Fibroblast of upper back skin (primary cell): ENCODE measurements at places on chromosomes 6 and 20.
A peak's percentile ranks its signal among the peaks of the same experiment; 100 is the strongest.

GRCh38 chr6:44468835-44469234 lies 81.3 kb downstream of the CDC5L start:
- DNase-seq = no peak

- DNase-seq = no peak
Observed at GRCh38 chr6:51992876-51993275, 94.5 kb downstream of the PKHD1 start.

GRCh38 chr20:31824554-31825313 lies 5.6 kb downstream of the MYLK2 start:
- DNase-seq = no peak

- DNase-seq = peak; percentile 54
Observed at GRCh38 chr6:163536770-163537169, 122.3 kb downstream of the QKI start.

DNA sequence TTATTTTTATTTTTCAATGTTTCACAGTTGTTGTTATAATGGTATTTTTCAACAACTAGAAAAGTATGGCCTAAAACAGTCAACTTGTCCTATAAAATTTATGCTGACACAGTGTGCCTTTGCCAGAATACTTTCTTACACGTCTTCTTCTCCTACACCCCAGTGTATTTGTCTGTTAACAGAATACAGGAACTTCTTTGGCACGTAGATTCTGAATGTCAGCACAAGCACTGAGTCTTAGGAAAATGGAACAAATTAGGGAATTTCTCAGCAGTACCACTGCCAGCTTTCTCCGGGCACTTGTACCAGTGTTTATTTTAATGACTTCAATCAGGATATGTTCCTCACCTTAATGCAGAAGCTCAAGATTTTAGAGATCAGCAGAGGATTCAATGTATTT lies 26.7 kb upstream of the AKIRIN2 start:
- DNase-seq = no peak

DNA sequence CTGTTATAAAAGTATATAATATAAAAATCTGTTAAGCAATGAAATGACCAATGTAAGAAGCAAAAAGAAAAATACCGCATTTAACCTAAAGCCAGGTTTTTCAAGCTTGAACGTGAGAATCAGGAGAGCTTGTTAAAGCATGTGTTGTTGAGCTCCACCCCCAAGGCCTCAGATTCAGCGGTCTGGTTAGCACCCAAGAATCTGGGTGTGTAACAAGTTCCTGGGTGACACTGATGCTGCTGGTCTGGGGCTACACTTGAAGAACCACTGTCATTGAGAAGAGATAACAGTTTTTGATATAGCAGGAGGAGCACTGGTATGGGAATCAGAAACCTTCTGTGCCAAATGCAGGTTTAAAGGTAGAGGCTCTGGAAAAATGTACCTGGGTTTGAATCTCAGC lies 154.0 kb downstream of the ID4 start:
- DNase-seq = no peak

DNA sequence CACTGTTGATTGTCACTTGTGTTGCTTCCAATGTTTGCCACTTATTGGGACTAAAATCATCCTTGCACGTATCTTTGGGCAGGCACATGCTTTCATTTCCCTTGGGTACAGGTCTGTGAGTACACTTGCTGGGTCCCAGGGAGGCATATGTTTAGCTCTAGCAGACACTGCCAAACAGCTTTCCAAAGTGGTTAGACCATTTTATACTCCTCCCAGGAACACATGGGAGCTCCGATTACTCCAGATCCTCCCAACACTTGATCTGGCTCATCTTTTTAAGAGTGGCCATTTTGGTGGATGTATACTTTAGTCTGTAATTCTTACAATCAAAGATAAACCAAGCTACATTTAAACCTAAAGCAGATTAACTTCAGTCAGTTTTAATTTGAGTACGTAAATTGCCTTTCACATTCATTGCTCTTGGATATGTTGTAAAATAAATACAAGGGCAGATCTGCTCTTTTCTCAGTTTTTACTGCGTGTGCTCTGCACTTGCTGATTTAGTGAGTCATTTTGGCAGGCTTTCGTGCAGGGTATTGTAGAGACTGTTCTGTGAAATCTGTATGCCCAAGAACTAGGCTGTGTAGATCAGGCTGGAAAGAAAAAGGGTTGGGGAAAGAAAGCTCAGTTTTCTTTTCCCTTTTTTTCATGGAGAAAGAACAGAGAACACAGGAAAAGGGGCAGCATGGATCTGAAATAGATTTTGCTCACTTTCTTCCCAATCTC lies 19.5 kb downstream of the SLC22A1 start:
- peak; percentile 62 for DNase-seq

GRCh38 chr20:22241609-22242008 lies 342.8 kb downstream of the FOXA2 start:
- DNase-seq = no peak

DNA sequence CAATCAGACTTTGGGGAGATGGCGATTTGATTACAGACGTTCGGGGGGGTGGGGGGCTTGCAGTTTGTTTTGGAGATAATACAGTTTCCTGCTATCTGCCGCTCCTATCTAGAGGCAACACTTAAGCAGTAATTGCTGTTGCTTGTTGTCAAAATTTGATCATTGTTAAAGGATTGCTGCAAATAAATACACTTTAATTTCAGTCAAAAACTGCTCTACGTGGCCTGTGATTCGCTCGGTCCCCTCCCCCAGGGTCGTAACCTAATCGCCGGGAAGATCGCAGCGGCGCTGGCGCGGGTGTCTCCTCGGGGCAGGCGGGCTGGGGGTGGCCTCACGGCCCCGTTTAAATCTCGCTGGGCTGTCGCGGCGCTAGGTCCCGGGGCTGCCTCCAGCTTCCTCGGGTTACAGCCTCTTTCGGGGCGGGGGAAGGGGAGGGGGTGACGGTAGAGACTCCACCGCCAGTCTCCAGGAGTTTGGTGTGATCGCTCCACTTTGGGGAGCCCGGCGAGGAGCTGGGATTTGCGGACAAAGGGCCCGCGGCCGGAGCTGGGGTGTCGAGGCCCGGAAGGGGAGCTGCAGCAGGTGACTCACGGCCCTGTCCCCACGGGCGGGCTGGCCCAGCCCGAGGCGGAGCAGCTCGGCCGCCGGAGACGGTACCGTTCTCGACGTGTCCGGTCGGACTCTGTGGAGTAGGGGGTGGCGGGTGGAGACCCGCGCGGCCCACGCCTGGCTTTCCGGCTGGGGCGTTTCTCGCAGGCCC lies 4.2 kb downstream of the FOXC1 start:
- DNase-seq = no peak

GRCh38 chr6:142384519-142385254 lies 82.9 kb downstream of the ADGRG6 start:
- DNase-seq = peak; percentile 96

DNA sequence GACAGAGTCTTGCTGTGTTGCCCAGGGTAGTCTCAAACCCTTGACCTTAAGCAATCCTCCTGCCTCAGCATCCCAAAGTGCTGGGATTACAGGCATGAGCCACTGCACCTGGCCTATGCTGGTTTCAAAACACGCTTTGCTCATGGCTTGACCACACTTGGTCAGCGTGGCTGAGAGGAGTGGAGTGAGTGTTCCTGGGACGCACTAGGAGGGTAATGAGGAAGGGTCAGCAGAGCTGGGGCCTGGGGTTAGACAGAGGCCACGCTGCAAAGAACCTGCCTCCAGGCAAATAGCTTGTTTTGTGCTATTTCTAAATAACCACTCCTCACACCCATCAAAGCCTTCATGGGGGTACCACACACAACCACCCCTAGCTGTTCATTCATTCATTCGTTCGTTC lies 77.9 kb upstream of the TOX2 start:
- DNase-seq = no peak

DNA sequence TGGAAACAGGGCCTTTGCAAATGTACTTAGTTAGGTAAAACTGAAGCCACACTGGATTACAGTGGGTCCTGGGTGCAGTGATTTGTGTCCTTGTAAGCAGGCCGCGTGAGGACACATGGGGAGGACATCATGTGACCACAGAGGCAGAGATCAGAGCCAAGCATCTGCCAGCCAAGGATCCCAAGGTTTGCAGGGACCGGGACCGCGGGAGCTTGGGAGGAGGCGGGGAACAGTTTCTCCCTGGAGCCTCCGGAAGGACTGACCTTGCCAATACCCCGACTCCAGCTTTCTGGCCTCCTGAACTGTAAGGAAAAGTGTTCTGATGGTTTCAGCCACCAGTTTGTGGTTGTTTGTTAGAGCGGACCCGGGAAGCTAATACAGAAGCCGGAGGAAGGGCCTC lies 500.9 kb downstream of the PREX1 start:
- no peak for DNase-seq

DNA sequence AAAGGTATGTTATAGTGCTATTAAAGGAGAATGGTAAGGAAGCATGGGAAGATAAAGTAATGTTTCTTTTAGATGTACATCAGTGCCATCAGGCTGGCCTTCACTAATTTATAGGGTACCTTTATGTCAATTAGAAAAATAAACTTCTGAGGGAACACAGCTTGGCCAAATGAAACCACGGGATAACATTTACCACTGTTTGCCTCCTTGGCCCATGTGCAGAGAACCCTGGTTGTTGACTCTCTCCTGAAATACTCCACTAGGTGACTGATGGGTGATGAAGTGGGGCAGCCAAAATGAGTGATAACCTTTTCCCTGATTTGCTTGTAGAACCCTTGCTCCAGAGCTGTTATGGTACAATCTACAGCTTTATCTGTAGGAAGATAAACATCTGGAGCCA lies 9.5 kb downstream of the TRIM38 start:
- DNase-seq = no peak

DNA sequence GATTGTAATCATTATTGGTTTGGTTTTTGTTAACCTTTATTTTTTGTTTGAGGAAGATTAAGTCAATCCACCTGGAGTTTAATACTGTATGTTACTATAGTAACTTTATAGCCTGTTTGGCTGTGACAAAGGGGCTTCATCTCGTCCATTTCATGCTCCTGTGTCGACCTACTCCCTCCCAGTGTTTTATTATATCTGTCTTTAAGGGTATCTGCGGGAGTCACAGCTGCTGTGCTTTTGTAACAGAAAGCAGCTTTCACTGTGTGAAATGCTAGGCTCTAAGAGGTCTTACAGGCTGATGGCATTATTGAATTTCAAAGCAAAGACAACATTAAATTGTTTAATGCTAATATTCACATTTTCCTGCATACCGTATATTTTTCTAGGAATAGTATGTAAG lies 698.0 kb upstream of the POU3F2 start:
- DNase-seq = no peak

- DNase-seq = no peak
Observed at GRCh38 chr20:12177657-12178293, 260.1 kb downstream of the BTBD3 start.

DNA sequence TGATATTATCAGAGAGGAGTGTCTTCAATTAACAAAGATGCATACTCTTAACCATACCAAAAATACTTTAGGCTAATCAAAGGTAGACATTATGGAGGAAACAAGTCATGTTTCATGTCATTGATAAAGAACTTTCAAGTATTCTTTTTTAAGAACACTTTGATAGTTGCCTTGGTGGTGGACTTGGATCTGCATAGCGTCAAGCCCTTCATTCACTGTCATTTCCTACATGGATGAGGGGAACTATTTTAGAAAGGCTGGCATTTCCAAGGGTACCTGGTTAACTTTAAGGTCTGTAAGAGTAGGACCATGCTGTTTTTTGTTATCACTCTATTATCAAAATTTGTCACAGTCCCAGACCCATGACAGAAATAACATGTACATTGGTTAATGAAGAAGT lies 622.5 kb downstream of the PKHD1 start:
- no peak for DNase-seq

DNA sequence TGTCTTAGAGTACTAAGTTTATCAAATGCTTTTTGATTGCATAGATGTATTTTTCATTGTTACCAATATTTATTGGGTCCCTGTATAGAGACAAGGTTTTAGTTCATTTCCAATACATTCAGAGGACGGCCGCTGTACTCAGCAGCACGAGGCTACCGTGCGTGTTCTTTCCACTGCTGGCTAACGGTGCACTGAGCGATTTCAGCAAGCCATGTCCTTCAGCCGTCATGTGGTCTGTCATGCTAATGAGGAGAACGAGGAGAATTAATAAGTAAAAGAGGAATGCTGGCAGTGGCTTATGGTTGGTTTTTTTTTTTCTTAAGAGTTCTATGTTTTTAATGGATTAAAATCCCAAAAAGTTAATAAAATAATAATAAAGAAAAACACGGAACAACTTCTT lies 253.6 kb downstream of the ARID1B start:
- DNase-seq = no peak

DNA sequence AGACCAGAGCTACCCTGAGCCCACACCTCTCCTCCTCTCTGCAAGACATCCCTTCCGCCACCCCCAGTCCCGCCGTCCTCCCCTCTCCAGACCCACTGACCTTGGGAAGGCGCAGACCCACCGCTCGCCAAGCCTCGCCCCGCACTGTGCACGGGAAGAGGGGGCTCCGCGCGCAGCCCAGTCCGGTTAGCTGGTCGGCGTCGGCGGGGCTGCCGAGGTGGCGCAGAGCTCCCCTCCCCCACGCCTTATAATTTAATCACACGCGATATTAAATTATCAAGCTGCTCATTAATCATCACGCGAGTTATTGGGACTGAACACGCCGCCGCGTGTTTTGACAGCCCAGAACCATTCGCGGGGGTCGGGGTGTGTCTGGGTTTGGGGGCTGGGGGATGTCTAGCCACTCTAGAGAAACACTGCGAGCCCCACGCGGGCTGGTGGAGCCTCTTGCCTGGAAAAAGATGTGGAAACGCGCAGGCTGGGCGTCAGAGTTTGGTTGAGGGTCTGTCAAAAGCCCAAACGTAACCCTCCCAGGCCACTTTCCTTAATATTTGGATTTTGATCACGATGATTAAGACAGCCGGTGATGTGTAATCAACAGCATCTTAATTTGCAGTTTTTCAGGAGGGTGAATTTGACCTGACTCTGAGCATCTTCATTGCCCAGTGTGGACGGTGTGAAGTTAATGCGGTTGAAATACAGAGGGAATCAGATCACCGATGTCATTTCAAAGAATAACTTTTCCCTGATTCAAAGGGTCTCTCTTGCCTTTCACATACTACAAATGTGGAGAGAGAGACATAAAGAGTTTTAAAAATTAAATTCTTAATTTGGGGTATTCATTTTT lies at the start of gene LINC00237:
TSS of gene LINC00237 (minus strand) at position 188 of the 847 bp plus-strand sequence.
- no peak for DNase-seq

DNA sequence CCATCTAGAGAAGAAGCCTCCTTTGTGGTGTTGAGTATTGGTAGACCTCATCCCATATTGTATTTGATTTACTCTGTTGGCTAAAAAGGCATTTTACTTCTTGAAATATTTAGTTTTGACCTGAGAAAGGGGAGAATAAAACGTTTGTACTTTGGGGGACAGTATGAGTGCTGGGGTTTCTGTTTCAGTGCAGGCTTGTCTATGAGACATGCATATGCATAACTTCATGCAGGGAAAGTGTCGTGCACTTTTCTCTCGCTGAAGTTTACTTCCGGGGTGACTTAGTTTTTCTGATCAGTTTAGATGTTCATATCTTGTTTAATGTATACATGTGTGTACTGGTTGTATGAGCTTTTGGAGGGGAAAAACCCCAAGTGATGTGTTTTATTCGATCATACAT lies 59.5 kb downstream of the UTRN start:
- DNase-seq = no peak

- no peak for DNase-seq
Observed at GRCh38 chr6:96923871-96924493, 546 bp upstream of the KLHL32 start.

- DNase-seq = no peak
Observed at GRCh38 chr6:108762394-108762793, 85.8 kb upstream of the ARMC2 start.
